ENCODE measurements at places on chromosomes 3 and 15.

DNA sequence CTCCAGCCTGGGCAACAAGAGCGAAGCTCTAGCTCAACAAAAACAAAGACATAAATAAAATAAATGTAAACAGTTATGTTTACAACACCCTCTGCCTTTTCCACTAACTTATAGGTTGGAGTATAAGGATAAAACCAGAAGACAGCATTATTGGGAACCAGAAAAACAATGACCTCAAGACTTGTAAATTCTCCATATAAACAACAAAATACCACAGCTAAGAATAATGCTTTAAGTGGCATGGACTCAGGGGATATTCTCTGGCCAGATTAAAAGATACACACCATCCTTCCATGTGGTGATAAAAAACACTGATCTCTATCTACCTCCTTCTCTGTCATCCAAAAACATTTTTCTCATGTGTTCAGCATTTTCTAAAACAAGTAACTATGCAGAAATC is 500.6 kb downstream of the MAGI1 start:
- DNase-seq, result no peak

GRCh38 chr15:82031871-82032270 is 13.9 kb downstream of the MEX3B start:
- DNase-seq, result no peak

DNA sequence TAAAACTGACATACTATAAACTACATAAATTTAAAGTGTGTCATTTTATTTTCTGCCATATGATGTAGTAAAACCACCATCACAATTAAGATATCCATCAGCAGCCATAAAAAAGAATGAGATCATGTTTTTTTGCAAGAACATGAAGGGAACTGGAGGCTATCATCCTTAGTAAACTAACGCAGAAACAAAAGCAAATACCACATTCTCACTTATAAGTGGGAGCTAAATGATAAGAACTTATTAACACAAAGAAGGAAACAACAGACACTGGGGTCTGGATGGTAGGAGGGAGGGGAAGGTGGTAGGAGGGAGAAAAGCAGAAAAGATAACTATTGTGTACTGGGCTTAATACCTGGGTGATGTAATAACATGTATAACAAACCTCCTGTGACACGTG is 24.6 kb downstream of the CCDC14 start:
- peak; percentile 18 for DNase-seq

DNA sequence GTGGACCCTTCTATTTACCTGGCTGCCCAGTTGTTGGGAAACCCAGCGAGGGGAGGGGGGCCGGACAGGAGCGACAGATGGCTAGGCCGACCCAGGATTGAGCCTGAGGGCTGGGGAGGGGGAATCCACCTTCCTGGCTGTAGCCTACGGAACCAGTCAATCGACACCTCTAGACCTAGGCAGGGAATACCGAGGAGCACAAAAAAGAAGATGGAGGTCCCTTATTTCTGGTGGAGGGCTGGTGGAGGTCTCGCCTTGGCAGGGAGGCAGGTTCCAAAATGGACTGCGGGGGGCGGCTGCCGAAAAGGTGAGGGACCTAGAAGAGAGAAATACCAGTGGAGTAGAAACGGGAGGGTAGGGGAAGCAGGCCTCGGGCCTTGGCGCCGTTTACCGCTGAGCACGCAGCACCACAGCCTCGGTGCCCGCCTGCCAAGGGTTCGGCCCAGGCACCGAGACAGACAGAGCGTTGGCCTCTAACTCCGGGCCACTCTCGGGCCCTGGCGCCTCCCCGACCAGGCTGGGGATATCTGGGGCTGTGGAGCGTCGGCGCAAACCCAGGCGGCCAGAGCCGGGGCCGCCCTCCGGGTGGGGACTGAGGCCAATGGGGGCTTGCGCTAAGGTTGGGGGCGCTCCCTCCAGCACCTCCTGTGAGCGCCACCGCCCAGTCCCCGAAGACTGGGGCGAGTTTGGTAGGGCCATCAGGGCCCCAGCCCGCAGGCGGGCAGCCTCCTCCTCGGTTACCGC is 1.6 kb downstream of the ANKRD63 start:
- DNase-seq, result no peak

- no peak for DNase-seq
Measured at GRCh38 chr15:99453637-99454030, 112.2 kb upstream of the MEF2A start.

GRCh38 chr3:126284258-126284904 is 72.8 kb downstream of the KLF15 start:
- peak; percentile 34 for DNase-seq

GRCh38 chr3:39750712-39751111 is 58.7 kb upstream of the MYRIP start:
- DNase-seq, result no peak

- peak; percentile 56 for DNase-seq
Measured at GRCh38 chr3:123258811-123259420, 57.2 kb downstream of the SEC22A start.

- DNase-seq, result peak; percentile 95
Measured at GRCh38 chr3:56131974-56132590, 336.2 kb downstream of the ERC2 start.

- DNase-seq, result peak; percentile 89
Measured at GRCh38 chr3:117660941-117661817, 951.6 kb downstream of the TUSC7 start.

DNA sequence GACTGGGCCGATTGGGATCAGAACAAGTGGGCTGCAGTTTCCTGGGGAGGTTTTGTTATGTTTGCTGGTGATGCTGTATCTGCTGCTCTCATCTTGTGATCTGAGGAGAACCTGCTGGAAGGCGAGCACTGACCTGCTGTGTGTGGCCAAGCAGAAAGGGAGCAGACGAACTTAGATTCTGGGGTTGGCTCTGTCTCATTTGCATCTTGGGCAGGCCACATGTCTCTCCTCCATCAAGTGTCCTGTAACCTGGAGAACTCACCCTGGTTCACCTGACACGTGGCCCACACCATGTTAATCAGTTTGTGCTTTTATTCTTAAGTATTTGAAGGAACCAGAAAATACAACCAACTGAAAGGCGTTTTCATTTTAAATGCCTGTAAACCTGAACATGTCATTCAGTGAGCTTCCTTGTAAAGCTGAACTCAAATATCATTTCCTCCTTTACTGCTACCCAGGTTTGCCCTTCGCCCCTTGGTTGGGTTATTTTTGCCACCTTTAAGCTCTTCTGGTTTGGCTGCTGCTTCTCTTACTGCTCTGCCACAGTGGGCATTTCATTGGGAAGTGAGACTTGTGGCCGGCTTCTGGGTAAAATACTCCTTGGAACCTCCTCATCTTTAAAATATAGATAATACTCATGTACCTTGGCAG is 33.5 kb upstream of the TRAK1 start:
- no peak for DNase-seq

DNA sequence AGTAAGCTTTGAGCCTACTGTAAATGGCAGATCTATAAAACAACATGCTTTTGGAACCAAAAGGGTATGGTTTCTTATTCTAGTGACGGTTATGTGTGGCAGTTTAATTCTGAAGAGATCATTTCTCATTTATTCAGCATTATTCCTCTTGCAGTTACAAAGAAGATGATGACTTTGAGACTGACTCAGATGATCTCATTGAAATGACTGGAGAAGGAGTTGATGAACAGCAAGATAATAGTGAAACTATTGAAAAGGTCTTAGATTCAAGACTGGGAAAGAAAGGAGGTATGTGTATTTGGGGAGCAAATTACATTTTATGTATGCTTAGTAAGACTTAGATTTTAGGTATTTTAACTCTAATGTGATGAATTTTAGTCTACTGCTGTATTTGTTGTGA is 41.5 kb downstream of the CHD2 start:
- no peak for DNase-seq

GRCh38 chr3:81277853-81278252 is 483.6 kb downstream of the GBE1 start:
- DNase-seq, result peak; percentile 61

GRCh38 chr15:48112242-48112641 is 8.5 kb upstream of the SLC24A5 start:
- DNase-seq, result peak; percentile 32

Data from fibroblast of skin of right quadriceps (primary cell).